ENCODE measurements at places on chromosomes 3 and 15. TPM values are rescaled to one million over a fixed set of nuclear protein-coding genes. Genes with fewer than 3 reads are reported as not detected.

- peak; percentile 88 for DNase-seq
These were observed 43.5 kb upstream of the BDH1 start for GRCh38 chr3:197599089-197599765.

- DNase-seq: no peak
These were observed 719 bp upstream of the SRPRB start for GRCh38 chr3:133804896-133805295.

- DNase-seq: no peak
These were observed 41.9 kb upstream of the SLC6A1 start for GRCh38 chr3:10950476-10951294.

IQCF5 gene
- not detected for total RNA-seq

GOLGA8T gene
- not detected for total RNA-seq

DNA sequence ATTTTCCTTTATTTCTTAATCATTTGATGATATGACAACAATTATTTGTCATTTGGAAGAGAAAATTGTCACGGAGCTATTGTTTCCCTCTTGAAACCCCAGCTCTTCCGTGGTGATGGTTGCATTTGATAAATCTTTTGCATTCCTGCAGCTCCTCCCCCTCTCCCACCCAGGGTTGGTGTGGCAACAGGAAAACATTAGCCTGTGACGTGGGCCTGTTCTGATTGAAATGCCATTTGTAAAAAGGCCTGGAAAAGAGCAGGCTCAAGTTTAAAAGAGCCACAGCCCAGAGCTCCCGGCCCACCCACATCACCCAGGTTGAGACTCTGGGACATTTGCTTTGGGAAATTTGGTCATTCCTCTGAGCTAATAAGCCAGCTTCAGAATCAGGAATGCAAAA lies 282.5 kb downstream of the RPLP1 start:
- no peak for DNase-seq

GRCh38 chr3:38553071-38553470 lies 56.9 kb downstream of the EXOG start:
- DNase-seq: no peak

ATP13A5 gene
- not detected for total RNA-seq

C2CD4B gene
- total RNA-seq: not detected

- DNase-seq: no peak
These were observed 263 bp downstream of the ST8SIA2 start for GRCh38 chr15:92393980-92394308.

DNA sequence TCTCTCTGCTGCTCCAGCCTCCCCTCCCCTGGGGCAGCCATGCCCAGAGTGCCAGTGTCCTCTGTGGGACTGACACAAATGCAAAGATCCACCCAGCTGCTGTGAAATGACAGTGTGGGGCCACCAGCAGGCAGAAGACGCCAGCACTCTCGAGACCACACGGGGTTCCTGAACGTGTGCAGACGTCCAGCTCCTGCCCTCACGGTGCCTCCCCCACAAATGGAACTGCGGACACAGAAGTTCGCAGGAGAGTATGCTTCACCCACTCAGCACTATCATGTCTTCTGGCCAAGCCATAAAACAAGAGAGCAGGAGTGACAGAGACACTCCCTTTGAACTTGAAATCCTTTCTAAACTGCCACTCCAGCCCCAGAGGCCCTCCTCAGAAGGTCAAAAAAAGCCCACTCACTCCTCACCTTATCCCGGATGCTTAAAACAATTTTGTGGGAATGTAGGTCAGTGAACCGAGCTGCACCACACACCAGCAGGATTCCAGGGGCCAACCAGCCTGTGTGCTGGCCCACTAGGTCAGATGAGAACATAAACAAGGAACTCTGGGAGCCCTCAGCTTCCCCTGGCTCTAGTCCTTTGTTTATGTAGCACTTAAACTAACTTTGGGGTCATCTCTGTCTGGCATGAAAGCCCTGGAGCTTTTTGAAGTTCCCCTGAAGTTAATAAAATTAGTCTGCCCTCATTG lies 112.6 kb downstream of the DNAJB8 start:
- DNase-seq: no peak

- DNase-seq: no peak
These were observed 71.3 kb downstream of the SMAD6 start for GRCh38 chr15:66773129-66773873.

DNA sequence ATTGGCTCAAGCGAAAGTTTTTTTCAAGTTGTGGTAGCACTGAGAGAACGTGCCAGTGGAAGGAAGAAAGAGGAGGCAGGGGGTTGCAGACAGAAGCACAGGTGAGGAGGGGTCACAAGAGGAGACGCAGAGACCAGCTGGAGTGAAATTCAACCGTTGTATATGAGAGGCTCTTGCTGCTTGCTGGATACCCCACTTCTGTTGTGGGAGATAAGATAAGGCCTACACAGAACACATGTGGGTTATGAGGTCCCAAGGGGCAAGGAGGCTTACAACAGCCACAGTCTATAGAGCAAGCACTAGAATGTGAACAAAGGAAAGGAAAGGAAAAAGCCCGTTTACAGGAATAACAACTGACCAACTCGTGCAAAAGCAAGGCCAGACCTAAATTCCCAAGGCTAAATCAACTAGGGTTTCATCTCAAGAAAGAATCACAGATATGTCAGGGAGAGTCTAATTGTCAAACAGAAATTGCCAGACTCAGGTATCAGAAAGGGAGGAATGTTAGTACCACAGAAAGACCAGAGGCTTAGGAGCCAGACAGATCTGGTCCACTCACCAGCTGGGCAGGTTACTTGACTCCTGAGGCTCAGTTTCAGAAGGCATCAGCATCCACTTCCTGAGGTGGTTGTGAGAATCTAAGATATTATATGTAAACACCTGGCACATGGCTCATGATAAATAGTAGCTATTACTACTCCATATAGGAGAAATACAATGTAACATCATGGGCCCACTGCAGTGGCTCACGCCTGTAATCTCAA lies 60.9 kb downstream of the MSL2 start:
- DNase-seq: no peak

ROPN1 gene
- not detected for total RNA-seq

DNA sequence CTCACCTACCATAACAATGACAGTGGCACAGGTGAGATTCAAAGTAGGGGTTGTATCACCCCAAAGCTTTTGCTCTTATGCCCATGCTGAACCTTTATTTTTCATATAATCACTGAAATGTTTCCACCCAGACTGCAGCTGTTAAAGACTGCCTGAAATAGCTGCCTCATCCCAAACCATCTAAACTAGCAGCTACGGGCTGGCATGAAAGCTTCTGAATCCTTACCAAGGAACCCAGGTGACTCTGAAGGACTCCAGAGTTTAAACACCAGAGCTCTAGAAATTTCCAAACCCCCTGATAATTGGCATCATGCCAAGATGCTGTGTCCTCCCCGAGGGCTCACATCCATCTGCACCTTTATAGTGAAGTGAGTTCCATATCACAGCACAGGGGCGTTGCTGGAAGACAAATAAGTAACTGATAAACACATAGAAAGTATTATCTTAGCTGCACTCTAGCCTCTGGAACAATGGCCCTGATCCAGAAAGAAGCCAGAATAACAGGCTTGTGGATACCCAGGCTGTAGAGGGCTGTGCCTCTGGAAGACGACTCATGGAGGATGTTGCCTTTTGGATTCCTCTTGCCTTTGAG lies 238.9 kb downstream of the CADPS start:
- no peak for DNase-seq

DNA sequence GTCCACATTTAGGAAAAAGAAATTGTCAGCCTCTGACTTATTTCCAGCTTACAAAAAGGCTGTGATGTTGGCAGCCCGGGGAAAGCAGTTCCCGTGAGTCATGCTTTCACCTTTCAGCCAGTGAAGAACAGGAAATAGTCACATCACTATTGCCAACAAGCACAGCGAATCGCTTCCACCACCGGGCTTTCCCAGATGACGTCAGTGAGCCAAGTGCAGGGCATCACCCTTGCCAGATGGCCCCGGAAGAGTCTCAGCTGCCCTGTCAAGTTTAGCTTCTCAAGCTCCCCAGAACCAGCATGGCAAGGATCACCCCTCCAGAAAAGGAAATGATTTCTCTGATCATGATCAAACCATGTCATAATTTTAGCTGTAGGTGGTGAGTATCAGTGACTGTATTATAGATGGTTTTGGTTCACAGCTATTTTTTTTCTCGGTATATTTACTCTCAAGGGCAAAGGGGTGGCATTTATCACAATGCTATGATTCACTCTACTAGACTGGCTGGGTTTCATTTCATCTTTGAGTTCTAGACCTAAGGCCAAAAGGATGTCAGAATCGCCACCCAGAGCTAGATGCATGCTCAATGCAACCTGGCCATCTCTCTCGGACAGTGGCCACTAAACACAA lies 32.9 kb downstream of the B3GNT5 start:
- DNase-seq: peak; percentile 46

CFAP100 gene
- total RNA-seq: not detected

IQGAP1 gene
- total RNA-seq: 120 TPM

MYL3 gene
- not detected for total RNA-seq

GRCh38 chr3:183913580-183913920 lies 28.9 kb upstream of the PARL start:
- no peak for DNase-seq

C3orf70 gene
- total RNA-seq: not detected

DNA sequence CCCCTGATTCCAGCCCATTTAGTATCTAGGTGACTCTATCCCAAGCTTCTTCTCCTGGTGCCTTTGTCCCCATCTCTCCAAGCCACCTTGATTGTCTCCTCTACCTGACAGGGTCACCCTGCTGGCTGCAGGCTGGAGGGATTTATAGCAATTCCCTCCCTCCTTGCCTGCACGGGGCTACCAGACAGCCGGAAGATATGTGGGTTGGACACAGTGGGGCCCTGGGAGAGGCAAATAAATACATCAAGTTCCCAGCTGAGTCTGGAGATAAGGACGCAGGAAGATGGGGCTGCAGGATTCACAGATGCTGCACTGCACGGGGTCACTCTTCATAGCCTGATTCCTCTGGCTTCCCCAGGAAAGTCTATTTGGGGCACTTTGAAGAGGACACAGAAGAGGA lies 9.3 kb upstream of the ISLR2 start:
- DNase-seq: no peak

Data from OCI-LY7 (cell line).